ENCODE measurements at places on chromosomes 1 and 21.

DNA sequence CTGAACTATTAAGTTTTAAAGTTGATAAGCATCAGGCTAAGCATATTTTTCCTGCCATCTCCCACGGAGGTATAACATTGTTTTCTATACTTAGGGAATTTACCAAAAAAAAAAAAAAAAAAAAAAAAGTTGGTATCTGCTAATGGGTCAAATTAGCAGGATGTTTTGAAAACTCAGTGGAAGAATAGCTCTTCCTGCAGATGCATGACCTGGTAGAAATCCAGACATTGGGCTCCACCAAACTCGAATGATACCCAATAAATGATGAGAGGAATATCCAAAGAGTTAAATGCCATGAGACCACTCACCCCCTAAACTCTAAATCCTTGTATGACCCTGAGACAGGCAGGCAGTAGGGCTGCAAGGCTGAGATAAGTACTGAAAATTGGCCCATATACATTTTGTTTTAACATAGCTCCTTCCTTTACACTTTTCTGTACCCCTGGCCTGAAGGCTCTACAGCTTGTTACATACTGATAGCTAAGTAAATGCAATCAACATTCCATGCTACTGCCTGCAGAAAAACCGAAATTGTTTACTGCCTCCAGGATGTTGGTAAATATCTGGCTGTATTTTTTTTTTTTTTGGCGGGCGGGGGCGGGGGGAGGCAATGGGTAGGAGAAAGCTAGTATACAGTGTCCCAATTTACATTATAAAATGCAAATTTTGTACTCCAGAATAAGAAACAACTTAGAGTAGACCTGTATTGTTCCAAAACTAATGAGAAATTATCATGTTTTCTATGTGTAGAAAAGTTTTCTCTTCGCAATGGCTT lies 57.6 kb downstream of the NFIA start:
- no peak for DNase-seq

DNA sequence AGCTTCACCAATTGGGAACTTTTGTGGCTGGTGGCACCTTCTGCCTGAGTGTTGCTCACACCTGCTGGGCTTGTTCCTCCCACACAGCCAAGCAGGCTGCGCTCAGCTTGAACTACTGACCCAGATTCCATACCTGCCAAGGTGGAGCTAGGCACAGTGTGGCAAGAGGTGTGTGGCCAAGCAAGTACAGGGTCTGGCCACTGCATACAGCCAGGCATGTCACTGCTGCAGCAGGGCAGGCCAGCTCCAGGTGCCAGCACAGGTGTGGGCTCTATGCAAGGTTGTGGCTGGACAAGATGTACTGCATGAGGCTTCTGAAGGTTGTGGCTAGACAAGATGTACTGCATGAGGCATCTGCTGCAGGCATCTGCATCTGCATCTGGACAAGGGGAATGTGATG lies 1254.8 kb downstream of the AMY1C start:
- no peak for DNase-seq

DNA sequence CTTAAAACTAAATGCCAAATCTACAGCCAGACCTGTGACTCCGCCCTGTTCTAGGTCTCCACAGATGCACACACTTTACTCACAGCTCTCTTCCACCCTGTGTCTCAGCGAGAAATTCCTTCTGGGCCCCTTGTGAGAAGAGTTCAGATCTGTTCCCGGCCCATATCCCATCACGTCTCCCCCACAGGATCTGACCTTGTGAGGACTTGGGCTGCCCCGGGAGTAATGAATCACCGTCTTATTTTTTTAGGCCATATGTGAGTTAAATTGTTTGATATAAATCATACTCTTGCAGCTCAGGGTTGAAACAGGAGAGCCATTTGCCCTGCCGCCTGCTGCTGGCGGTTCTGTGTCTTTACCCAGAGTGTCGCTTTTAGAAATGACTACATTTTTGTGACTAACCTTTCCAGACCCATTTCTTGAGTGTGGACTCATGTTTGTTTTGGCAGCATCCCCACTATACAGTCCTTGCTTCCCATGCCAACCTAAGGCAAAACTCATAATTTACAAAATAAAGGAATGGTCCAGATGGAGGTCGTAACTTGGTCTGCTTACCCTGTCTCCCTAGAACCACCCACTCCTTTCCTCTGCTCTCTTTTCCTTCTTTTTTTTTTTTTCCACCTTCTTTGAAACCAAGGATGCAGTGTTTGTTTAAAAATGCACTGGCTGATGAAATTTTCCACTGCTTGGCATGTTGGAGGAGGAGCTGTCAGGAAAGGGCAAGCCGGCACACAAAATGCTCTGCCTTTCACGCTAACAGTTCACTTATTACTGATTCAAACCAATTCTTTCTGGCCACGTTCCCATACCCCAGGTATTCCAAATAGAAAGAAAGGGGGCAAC lies 98.0 kb upstream of the C1orf105 start:
- no peak for DNase-seq

- no peak for DNase-seq
Observed at GRCh38 chr1:199948587-199949280, 78.8 kb upstream of the NR5A2 start.

GRCh38 chr1:97140611-97141010 lies 419.0 kb downstream of the PTBP2 start:
- DNase-seq: no peak

GRCh38 chr1:208808301-208808700 lies 564.1 kb upstream of the PLXNA2 start:
- DNase-seq: no peak

Data from effector memory CD4-positive, alpha-beta T cell (primary cell).